Astrocyte (in vitro differentiated cells and primary cell): ENCODE measurements at places on chromosomes 13 and 19. TPM values are rescaled to one million over a fixed set of nuclear protein-coding genes. Genes with fewer than 3 reads are reported as not detected.
A peak's percentile ranks its signal among the peaks of the same experiment; 100 is the strongest.

GRCh38 chr13:51225029-51225428 is 2.8 kb downstream of the FAM124A start:
- peaks cover 57% of the 10 kb centered on the region for H3K27me3 ChIP-seq
- H3K36me3 ChIP-seq: no peaks in the 10 kb centered on the region
- H3K27ac ChIP-seq: no peak overlapping the region
- no peak for DNase-seq

GRCh38 chr13:109730812-109731335 is 55.5 kb downstream of the IRS2 start:
- no peak for DNase-seq
- H3K4me1 ChIP-seq: peaks cover 9% of the 10 kb centered on the region
- H3K4me3 ChIP-seq: no peak overlapping the region
- no peaks in the 10 kb centered on the region for H3K27me3 ChIP-seq
- no peak overlapping the region for H3K27ac ChIP-seq

DNA sequence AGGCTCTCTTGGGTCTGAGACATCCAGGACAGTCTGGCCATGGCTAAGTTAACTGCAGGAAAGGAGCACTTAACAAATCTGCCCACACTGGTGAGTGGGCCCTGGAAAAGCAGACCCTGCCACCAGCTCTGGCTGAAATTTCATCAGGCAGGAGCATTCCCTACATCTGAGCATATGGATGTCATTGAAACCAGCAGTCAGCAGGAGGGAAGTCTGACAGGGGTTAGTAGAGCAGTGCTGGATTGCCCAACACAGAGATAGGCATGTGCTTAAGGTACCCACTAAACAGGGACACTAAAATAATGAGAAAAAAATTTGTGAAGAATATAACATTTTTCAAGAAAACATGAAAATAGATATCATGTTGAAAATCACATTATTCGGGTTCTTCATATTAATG is 13.6 kb upstream of the ACOD1 start:
- H3K4me1 ChIP-seq: peaks cover 10% of the 10 kb centered on the region
- no peak overlapping the region for H3K4me3 ChIP-seq
- H3K36me3 ChIP-seq: no peaks in the 10 kb centered on the region
- DNase-seq: no peak
- no peaks in the 10 kb centered on the region for H3K27me3 ChIP-seq

DNA sequence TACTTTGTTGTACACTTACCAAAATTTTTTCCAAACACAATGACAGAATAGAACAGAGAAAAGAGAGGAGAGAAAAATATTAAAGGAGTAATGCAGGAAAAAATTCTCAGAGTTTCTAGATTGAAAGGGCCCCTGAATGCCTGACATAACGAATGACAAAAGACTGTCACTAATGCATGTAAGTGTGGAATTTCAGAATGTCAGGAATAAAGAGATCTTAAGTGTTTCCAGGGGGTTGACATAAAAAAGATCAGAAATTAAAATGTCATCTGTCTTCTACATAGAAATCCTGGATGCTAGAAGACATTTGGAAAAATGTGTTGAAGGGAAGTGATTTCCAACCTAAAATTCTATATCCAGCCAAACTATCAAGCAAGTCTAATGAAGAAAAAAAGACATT is 27.2 kb downstream of the TEX26 start:
- no peaks in the 10 kb centered on the region for H3K27me3 ChIP-seq
- no peaks in the 10 kb centered on the region for H3K36me3 ChIP-seq
- H3K4me3 ChIP-seq: no peak overlapping the region
- no peaks in the 10 kb centered on the region for H3K4me1 ChIP-seq

GRCh38 chr19:17797424-17798201 is 2.7 kb downstream of the B3GNT3 start:
- DNase-seq: no peak
- no peak overlapping the region for H3K27ac ChIP-seq
- H3K4me3 ChIP-seq: no peak overlapping the region
- peaks cover 27% of the 10 kb centered on the region for H3K27me3 ChIP-seq

DNA sequence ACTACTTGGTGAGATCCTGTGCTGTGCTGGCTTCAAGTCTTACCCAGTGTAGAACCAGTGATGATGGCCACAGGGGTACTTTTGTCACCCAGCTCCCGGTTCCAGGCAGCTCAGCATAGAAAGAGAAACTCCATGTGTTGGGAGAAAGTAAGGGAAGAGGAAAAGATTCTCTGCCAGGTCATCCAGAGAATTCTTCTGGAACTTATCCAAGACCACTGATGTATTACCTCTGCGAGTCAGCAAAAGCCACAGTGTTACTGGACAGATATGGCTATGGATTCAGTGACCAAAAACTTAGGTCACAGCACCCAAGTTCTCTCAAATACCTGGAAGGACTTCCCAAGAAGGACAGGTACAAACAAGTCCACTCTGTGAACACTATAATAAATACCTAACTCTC is 399.5 kb upstream of the MIR17HG start:
- H3K36me3 ChIP-seq: no peaks in the 10 kb centered on the region
- no peak overlapping the region for H3K27ac ChIP-seq
- no peaks in the 10 kb centered on the region for H3K4me1 ChIP-seq
- no peak for DNase-seq
- H3K27me3 ChIP-seq: no peaks in the 10 kb centered on the region
- no peak overlapping the region for H3K4me3 ChIP-seq

GRCh38 chr19:17090583-17090982 is 15.0 kb downstream of the MYO9B start:
- H3K4me1 ChIP-seq: peaks cover 28% of the 10 kb centered on the region
- H3K4me3 ChIP-seq: no peak overlapping the region
- no peaks in the 10 kb centered on the region for H3K27me3 ChIP-seq
- peaks cover 2% of the 10 kb centered on the region for H3K36me3 ChIP-seq

- no peak for DNase-seq
- no peaks in the 10 kb centered on the region for H3K27me3 ChIP-seq
- no peak overlapping the region for H3K4me3 ChIP-seq
- H3K27ac ChIP-seq: no peak overlapping the region
- no peaks in the 10 kb centered on the region for H3K36me3 ChIP-seq
- peaks cover 39% of the 10 kb centered on the region for H3K4me1 ChIP-seq
Measured at GRCh38 chr19:2046046-2046907, 4.8 kb downstream of the MKNK2 start.

The ZNF442 gene
- 0.38 and 0.95 TPM in 2 replicates for total RNA-seq

DNA sequence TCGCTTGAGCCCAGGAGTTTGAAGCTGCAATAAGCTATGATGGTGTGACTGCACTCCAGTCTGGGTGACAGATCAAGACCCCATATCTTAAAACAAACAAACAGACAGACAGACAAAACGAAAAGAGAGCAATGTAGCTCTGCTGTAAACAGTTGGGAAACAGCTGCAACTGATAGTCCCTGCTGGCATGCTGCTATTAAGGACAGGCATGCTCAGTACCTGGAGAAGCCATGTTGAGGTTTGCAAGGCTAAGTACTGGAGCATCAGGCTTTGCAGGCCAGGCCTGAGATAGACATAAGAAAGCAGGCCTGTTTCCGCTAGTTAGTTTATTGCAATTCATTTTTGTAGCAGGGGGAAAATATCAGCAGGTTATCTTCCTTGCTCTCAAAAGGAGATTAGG is 16.2 kb upstream of the OBI1 start:
- no peaks in the 10 kb centered on the region for H3K36me3 ChIP-seq
- H3K27ac ChIP-seq: no peak overlapping the region
- H3K4me3 ChIP-seq: no peak overlapping the region
- H3K4me1 ChIP-seq: no peaks in the 10 kb centered on the region
- DNase-seq: no peak

DNA sequence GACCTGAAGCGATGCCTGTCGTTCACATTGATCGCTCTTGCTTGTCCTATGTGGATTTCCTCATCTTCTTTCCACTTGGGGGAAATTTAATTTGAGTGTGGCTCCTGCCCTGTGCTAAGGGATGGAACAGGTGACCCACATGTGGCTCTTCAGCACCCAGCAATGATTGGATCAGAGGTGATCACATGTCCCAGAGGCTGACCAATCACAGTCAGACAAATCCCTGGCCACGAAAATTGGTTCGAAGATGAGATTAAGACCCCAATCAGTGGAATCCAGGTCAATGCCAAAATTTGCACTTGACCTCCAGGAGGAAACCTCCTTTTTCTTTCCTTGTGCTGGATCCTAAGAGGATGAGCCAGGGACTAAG is 23.7 kb downstream of the AMER2 start:
- H3K36me3 ChIP-seq: no peaks in the 10 kb centered on the region
- no peaks in the 10 kb centered on the region for H3K4me1 ChIP-seq
- no peak for DNase-seq

The ZNF154 gene
- total RNA-seq: 12.7 and 13.1 TPM in 2 replicates

- no peak overlapping the region for H3K27ac ChIP-seq
- H3K36me3 ChIP-seq: no peaks in the 10 kb centered on the region
- peak; percentile 13 for DNase-seq
- H3K4me3 ChIP-seq: no peak overlapping the region
- H3K27me3 ChIP-seq: peaks cover 2% of the 10 kb centered on the region
- H3K4me1 ChIP-seq: no peaks in the 10 kb centered on the region
Measured at GRCh38 chr13:33578786-33579185, 239.2 kb upstream of the RFC3 start.

DNA sequence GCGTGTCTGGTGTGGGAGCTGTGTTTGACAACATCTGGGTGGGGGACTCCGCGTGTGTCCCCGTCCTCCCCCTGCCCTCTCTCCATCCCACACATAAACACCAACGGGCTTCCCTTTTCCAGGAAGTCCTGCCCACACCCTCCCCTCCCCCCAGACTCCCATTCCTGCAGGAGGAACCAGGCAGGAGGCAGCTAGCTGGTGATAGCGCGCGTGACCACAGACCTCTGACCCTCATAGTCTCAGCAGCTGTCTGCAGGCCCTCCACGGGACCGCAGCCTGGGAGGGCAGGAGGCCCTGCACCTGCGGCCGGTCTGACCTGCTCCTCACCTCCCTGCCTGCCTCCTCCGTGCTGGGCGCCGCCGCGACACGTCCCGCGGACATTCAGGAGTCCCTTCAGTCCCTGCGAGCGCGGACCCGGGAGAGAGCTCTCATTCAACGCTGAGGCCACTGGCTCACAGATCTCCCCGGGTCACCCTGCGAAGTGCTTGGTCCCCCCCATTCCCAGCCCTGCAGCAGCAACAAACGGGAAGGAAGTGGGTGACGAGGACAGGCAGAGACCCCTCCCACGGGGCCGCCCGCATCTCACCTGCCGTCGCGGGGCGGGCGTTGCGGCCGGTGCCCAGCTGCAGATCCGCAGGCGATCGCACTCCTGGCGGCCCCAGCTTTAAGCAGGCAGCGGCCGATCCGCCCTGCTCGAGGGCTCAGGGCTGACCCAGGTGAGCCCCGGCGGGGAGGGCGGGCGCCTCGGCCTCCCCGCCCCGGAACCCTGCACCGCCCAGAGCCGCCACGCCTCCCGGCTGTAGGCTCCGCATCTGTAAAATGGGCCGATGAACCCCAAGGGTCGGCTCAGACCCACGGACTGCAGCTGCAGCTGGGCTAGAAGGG is 1.1 kb upstream of the ACP5 start:
- no peak overlapping the region for H3K4me3 ChIP-seq
- H3K36me3 ChIP-seq: no peaks in the 10 kb centered on the region
- no peak for DNase-seq
- no peak overlapping the region for H3K27ac ChIP-seq

- no peaks in the 10 kb centered on the region for H3K36me3 ChIP-seq
- H3K4me3 ChIP-seq: no peak overlapping the region
- peak; percentile 6 for DNase-seq
- H3K27me3 ChIP-seq: no peaks in the 10 kb centered on the region
- H3K27ac ChIP-seq: no peak overlapping the region
Measured at GRCh38 chr13:102018716-102019115, 383.1 kb downstream of the FGF14 start.

The CABP5 gene
- total RNA-seq: not detected in 2 replicates

The SLC17A7 gene
- total RNA-seq: 0.12 and 0.16 TPM in 2 replicates

- H3K27ac ChIP-seq: peak overlapping the region; percentile 98
- no peaks in the 10 kb centered on the region for H3K36me3 ChIP-seq
- peaks cover 25% of the 10 kb centered on the region for H3K4me1 ChIP-seq
- no peak for DNase-seq
Measured at GRCh38 chr19:13861392-13861713, 15.6 kb upstream of the NANOS3 start.

DNA sequence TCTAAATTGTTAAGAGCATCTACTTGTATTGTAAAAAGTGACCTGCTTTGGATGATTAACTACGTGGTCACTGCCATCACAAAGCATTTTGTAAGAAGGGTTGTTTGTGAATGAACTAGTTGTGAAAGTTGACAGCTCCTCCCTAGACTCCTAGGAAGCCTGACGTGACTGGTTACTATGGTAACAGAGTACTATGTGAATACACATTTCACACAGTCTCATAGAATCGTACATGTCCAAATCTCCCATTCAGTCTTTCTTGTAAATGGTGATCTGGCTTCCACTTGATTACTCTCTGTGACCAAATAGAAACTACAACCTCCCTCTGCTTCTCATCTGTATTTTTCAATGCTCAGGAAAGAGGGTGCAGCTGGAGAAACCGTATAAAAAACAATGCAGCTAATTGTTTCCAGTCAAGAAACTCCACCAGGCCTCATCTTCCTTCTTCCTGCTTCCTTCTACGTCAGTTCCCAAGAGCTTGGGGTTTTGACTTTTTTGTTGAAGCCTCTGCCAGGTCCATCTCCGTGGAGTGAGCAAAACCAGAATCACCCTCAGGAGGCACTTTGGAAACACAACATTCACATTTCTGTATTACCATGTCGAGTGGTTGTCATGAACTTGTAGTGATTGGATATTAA is 83.4 kb downstream of the GPC6 start:
- no peaks in the 10 kb centered on the region for H3K27me3 ChIP-seq
- H3K27ac ChIP-seq: peak overlapping the region; percentile 13
- peaks cover 17% of the 10 kb centered on the region for H3K4me1 ChIP-seq
- DNase-seq: peak; percentile 84

- H3K4me1 ChIP-seq: peaks cover 13% of the 10 kb centered on the region
- no peaks in the 10 kb centered on the region for H3K27me3 ChIP-seq
- H3K27ac ChIP-seq: no peak overlapping the region
- no peak overlapping the region for H3K4me3 ChIP-seq
- DNase-seq: no peak
Measured at GRCh38 chr13:42994878-42995277, 2.8 kb upstream of the EPSTI1 start.

GRCh38 chr13:113809934-113810333 is 50.9 kb downstream of the TMEM255B start:
- no peak overlapping the region for H3K4me3 ChIP-seq
- peaks cover 13% of the 10 kb centered on the region for H3K4me1 ChIP-seq
- DNase-seq: no peak
- H3K27me3 ChIP-seq: no peaks in the 10 kb centered on the region
- H3K27ac ChIP-seq: no peak overlapping the region
- H3K36me3 ChIP-seq: no peaks in the 10 kb centered on the region

- no peak overlapping the region for H3K4me3 ChIP-seq
- H3K4me1 ChIP-seq: no peaks in the 10 kb centered on the region
- no peaks in the 10 kb centered on the region for H3K36me3 ChIP-seq
- DNase-seq: no peak
Measured at GRCh38 chr13:78339927-78340326, 263.4 kb downstream of the POU4F1 start.

The APOC1 gene
- total RNA-seq: 2.2 and 2.4 TPM in 2 replicates

DNA sequence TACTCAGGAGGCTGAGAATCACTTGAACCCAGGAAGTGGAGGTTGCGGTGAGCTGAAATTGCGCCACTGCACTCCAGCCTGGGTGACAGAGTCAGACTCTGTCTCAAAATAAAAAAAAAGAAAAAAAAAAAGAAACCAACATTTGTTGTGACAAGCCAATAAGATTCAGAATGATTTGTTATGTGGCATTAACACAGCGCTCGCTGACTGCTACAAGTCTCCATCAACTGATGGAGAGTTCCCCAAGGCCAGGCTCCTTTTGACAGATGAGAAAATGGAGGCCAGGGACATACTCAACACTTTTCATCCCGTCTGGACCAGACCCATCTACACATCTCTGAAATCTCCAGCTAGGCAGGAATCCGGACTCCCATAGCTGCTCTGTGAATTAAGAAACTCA is 48.7 kb upstream of the PTPRS start:
- no peak for DNase-seq
- no peaks in the 10 kb centered on the region for H3K4me1 ChIP-seq
- H3K36me3 ChIP-seq: no peaks in the 10 kb centered on the region

The SLC10A2 gene
- not detected in 2 replicates for total RNA-seq
